ENCODE measurements at places on chromosomes 6 and 20.

DNA sequence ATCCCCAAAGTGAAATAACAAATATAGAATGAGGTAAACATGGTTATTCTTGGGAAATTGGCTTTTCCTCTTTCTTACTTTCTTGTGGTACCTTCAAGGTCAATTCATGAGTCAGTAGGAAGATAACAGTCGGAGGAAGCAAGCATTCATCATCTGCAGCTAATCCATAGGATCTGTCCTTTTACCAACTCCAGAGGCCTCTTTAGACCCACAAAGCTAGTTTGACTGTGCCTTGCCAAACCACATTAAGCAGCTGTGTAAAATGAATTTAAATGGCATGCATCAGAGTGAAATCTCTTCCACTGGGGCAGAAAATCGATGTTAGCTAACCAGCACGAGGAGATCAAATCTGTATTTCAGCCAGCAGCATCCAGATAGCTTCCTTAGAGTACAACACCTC lies 171.3 kb downstream of the TMEM242 start:
- no peak for DNase-seq

- DNase-seq: no peak
These were observed 243.7 kb downstream of the CD83 start for GRCh38 chr6:14361297-14361696.

DNA sequence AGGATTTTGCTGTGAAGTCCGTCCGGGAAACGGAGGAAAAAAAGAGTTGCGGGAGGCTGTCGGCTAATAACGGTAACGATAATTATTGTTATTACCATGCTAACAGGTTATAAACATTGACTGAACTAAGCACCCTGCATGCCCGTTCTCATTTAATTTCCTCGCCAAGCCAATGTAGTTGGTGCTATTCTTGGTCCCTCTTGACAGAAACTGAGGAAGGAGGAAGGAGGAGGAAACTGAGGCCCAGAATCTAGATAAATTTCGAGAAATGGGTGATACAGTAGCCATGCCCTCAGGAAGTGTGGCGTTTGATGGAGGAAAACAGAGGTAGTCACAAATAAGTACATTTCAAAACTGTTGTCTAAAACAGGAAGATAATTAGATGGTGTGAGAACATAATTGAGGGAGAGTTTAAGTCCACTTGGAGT lies 474 bp downstream of the TPX2 start:
- DNase-seq: no peak

DNA sequence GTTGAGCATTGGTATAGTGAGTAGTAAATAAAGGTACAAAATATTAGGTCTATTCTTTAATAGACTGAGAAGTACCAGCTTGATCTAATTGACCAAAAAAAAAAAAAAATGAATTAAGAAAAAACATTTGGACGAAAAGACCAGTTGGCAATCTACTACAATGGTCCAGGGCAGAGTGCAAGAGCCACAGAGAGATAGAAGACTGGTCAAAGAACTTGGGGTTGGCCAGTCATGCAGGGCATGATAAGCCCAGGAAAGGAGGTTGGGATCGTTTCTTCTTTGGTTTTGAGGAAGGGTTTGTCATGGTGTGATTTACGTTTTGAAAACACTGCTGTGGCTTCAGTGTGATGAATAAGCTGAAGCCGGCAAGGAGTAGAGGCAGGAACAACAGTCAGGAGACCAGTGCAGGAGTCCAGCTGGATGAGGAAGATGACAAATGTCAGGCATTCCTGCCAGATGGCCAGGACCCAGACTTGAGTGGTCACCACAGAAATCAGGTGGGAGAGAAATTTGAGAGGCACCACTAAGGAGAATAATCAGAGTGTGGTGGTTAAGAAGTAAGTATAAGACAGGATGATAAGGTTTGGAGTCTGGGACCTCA lies 14.0 kb downstream of the SMLR1 start:
- DNase-seq: no peak

- no peak for DNase-seq
These were observed 75.2 kb downstream of the COL21A1 start for GRCh38 chr6:56172144-56172543.

DNA sequence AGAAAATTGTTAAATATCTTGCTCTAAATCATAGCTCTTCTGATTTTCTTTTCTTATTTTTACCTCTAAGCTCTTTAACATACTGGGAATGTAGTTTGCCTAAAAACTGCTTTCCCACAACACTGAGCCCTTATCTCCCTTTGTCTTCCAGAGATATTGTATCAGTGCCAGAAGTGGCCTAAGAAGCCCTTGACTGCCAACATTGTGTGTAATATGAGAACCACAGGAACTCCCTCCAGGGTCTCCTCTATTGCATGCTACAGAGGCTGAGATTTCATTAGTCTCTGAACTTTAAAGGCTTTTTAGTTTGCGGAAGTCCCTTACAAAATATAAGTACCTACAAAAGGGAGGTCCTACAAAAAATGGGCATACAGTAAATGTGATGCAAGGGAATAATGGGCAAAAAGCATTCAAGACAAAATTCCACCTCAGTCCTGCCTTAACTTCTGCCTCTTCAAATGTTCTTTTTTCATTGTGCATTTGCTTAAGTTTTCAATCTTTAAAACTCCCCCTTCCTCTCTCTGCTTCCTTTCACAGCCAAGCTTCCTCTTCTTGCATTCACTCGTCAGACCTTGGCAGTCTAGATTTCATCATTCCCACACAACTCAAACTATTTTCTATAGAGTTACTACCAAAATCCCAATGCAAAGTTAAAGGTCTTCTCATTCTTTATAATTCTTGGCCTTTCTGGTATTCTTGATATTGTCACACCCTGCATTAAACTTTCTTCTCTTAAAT lies 76.5 kb downstream of the ADGRG6 start:
- DNase-seq: peak; percentile 68

- DNase-seq: no peak
These were observed 25.1 kb downstream of the RGS17 start for GRCh38 chr6:153106021-153106420.

GRCh38 chr6:149938571-149939355 lies 3.1 kb upstream of the ULBP2 start:
- DNase-seq: no peak

DNA sequence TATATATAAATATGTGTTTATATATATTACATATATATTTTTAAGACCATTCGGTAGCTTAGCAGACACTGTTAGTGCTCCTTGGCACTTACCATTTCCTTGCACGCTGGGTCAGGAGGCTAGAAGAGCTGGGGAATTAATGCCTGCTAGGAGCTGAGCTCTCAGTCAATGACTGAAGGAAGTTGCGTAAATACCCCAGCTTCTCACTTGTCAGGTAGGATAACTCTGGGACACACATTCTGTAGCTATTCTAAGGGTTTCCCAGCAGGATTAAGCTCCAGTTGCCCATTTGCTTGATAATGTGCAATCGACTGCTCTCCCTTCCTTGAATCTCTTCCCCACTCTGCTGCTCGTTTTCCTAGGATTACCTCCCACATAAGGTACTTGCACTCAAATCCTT lies 15.7 kb upstream of the DNAAF9 start:
- DNase-seq: no peak

GRCh38 chr20:15241681-15242080 lies 904.3 kb upstream of the FLRT3 start:
- DNase-seq: peak; percentile 51

GRCh38 chr6:143821359-143821758 lies 21.8 kb upstream of the LTV1 start:
- DNase-seq: no peak

GRCh38 chr6:14951704-14952103 lies 294.2 kb upstream of the JARID2 start:
- no peak for DNase-seq

Measured in HS-27A (cell line).